ENCODE measurements at places on chromosomes 2 and 18.

DNA sequence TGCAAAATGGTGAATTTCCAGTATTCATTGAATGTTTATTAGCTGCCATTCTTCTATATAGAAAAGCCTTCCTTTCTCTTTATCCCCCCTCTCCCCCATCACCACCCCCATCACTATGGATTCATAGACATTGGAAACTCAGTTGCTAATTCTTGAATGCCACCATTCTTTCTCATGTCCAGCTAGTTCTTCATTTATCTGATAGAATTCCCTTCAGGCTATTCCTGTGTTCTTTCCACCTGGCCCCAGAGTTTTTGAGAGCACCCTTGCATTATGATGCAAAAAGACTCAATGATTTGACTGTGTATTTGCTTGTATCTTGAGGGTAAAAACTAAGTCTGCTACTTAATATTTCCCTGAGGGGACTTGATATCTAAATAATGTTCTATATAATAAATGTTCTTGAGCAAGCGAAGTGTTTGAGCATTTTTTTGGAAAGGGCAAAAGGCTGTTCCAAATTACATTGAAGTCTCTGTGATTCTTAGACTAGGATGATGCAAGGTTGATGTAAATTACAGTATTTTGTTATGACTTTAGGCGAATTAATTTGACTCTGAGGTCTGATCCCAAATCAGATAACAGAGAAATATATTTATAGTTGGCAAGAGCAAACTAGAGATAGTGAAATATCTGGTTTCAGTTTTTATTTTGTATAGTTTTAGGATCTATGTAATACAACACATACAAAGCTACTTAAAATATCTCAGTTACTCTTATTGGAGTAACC lies 18.8 kb upstream of the SOS1 start:
- DNase-seq, result no peak

- DNase-seq, result no peak
These were observed 17.8 kb downstream of the CTAGE1 start for GRCh38 chr18:22399949-22400348.

GRCh38 chr2:97651114-97651513 lies 5.3 kb downstream of the COX5B start:
- no peak for DNase-seq

- DNase-seq, result no peak
These were observed 815.2 kb downstream of the DCDC2C start for GRCh38 chr2:4518596-4518995.

- DNase-seq, result no peak
These were observed 894.7 kb downstream of the TMEM182 start for GRCh38 chr2:103656558-103656957.

- DNase-seq, result no peak
These were observed 146.6 kb downstream of the MEIS1 start for GRCh38 chr2:66581339-66582103.

GRCh38 chr18:33863912-33864311 lies 285.9 kb downstream of the ASXL3 start:
- no peak for DNase-seq

- no peak for DNase-seq
These were observed 5.2 kb upstream of the UBE2F start for GRCh38 chr2:237961637-237962036.

- DNase-seq, result no peak
These were observed 22.4 kb upstream of the REV1 start for GRCh38 chr2:99512181-99512591.

GRCh38 chr18:34583895-34584294 lies 126.2 kb upstream of the DTNA start:
- DNase-seq, result no peak

- no peak for DNase-seq
These were observed 238.9 kb downstream of the XIRP2 start for GRCh38 chr2:167127135-167127534.

- DNase-seq, result no peak
These were observed 34.7 kb upstream of the CALCRL start for GRCh38 chr2:187482796-187483195.

- no peak for DNase-seq
These were observed 1.4 kb upstream of the PLCL1 start for GRCh38 chr2:197803033-197803444.

- DNase-seq, result no peak
These were observed 5.7 kb downstream of the C18orf32 start for GRCh38 chr18:49481317-49481716.

- DNase-seq, result no peak
These were observed 129.7 kb upstream of the MYCN start for GRCh38 chr2:15810477-15811150.

DNA sequence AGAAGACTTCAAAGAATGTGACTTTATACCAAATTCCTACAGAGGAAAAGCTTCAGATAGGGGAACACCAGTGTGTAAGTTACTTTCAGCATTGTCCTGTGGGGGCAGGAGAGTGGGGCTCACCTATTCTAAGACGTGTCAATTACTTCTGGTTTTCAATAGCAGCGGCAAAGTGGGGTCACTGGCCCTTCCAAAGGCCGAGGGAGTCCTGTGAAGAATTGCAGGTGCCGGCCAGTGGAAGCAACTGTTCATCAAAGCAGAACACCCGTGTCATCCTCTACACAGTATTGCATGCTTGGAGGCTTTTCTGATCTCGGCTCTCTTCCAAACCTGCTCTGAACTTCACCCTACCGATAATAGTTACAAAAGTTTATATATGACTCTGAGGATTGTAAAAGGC lies 1176.5 kb upstream of the TMEFF2 start:
- no peak for DNase-seq

DNA sequence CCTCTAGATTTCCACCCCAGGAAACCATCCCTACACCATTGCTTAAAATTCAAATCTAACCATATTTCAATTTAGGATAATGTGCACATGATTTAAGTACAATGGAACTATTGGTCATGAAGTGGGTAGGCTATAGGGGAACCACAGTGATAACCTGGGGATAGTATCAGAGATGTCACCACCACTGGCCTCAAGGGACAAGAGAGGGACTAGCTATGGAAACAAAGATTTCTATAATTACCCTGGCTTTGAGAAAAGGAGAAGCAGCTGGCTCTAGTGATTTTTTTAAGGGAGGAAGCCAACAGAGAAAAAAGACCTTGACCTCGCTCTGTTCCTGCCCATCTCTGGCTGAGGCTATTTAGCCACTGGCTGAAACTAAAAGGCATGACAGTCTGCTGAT lies 132.0 kb downstream of the MEP1B start:
- DNase-seq, result no peak

DNA sequence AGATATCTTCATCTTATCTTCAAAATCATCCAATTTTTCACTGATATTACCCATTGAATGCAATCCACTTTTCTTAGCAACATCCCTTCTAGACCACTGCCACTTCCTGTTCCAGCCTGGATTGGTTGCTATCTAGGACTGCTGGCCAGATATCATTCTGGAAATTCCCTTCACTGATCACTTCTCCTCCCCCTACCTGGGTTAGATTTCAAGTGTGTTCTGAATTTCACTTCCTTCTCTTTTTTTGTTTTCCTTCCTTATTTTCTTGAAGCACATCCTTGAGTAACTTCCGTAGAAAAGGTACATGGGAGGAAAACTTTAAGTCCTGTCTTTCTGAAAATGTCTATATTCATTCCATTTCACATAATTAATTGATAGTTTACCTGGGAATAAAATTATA lies 82.0 kb upstream of the IL1R2 start:
- no peak for DNase-seq

- DNase-seq, result no peak
These were observed 194.5 kb downstream of the SEPTIN10 start for GRCh38 chr2:109419171-109419756.

GRCh38 chr2:224405841-224406370 lies 4.0 kb upstream of the FAM124B start:
- no peak for DNase-seq

DNA sequence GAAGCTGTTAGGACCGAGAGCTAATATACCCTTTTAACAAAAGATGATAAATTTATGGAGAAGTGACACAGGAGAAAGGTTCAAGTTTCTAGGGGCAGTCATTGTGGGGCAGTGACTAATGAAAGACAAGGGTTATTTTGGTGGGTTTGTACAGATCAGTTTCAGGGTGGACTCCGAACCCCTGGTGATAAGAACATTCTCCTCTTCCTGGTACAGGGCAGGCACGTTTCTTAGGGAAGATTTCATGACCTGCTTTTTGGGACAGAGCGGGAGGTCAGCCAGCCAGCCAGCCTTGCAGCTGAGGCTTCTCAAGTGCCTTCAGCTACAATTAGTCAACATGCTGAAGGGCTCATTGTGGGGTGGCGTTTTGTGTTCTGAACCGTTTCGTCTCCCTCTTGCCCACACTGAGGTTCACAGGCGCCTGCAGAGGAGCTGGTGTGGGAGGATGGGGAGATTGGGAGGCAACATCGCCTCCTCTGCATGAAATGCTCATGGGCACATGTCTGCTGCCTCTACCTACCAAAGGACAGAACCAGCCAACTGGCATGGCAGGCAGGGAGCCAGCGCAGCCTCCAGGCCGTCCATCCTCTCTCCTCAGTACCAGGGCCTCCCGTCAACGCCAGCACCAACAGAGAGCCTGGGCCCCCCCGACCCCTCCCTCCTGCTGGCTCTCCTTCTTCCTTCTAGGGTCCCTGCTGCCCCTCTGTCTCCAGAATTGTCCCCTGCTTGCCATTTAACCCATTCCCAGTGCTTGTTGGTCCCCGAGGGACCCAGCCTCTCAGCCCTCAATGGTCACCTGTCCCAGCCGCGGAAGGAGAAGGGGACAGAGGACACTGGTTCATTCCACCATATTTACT lies 9.6 kb downstream of the CHMP1B start:
- no peak for DNase-seq

DNA sequence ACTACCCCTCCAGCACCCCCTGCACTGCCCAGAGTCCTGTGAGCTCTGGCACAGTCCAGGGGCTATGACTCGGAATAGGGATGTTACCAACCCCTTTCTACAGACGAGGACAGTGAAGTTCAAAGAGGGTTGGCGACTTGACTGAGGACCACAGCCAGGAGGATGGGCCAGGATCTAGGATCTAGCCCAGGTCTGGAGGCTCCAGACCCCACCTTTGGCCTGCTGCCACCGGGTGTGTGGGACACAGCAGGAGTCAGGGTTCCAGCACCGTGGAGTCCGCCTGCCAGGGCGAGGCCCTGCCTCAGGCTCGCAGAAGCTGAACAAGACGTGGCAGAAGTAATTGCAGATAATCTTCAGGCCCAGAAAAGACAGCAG lies 37.9 kb upstream of the GPC1 start:
- no peak for DNase-seq

DNA sequence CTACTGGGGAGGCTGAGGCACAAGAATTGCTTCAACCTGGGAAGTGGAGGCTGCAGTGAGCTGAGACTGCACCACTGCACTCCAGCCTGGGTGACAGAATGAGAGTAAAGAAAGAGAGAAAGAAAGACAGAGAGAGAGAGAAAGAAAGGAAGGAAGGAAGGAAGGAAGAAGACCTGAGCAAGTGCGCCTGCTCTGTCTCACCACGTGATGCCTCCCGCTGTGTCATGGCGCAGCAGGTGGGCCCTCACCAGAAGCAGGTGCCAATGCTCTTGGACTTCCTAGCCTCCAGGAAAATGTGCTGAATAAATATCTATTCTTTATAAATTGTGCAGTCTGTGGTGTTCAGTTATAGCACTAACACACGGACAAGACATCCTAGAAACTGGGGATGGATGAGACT lies 270.0 kb downstream of the CYP26B1 start:
- DNase-seq, result no peak

DNA sequence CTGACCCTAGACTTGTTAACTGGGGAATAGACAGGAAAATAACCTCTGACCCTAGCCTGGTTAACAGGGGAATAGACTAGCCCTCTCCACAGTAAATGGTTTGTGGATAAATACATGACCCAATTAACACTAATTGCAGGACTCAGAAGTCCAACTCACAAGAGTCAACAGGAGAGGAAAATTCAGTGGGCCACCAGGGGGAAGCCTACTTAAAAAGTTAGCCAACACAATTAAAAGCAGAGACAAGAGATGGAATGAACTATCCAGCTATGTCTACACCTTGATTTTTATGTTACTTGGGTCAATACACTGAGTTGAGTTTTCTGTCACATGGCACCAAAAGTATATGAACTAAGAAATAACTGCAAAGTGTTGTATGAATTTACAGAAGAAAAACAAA lies 158.8 kb upstream of the SLC39A10 start:
- peak; percentile 65 for DNase-seq

DNA sequence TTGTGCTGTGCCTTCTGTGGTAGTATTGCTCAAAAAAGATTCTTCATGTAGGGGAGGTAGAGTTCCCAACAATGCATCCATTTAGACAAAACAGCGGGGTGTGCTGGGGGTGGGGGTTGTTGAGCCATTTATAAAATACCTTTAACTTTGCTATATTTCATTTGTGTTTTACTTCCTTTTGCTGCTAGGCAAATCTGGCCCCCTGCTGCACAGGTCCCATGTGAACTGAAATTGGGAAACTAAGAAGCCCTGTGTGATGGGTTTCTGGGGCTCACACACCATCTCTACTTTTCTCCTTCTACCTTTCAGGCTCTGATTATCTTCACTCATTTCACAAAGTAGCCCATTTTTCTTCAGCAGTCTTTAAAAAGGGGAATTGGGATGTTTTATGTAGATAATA lies 52.7 kb upstream of the ITGA4 start:
- DNase-seq, result no peak

DNA sequence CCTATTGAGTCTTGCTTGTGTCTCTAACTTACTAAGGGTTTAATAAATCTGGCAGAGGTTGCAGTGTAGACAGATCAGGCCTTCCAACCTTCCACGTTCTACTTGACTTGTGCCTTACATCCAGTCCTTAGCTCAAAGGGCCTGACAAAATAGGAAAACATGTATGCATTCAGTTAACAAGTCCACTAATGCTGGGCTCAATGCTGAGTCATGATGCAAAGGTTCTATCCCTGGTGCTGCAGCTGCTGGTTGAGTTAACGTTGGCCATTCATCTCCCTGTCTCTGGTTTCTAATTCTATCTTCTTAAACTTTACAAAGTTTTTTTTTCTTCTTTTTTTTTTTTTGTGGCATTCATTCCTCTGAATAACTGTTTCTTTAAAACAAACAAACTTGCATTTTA lies 46.3 kb upstream of the ITGB6 start:
- DNase-seq, result no peak

DNA sequence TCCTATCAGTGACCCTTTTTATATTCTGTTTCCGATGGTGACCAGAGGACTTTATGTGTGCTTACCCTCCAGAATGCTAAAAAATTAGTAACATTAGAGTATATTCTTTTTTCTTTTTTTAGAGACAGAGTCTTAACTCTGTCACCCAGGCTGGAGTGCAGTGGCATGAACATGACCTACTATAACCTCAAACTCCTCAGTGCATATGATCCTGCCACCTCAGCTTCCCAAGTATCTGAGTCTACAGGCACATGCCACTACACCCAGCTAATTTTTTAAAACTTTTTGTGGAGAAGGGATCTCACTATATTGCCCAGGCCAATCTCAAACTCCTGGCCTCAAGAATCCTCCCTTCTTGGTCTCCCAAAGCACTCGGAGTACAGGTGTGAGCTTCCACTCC lies 74.6 kb downstream of the MALT1 start:
- no peak for DNase-seq

- no peak for DNase-seq
These were observed 136.8 kb upstream of the OTOS start for GRCh38 chr2:240277073-240277806.

GRCh38 chr2:7045601-7046590 lies 128.7 kb downstream of the RNF144A start:
- no peak for DNase-seq

GRCh38 chr2:220708366-220708765 lies 863.7 kb downstream of the EPHA4 start:
- DNase-seq, result no peak

Measured in activated CD4-positive, alpha-beta T cell treated with anti-CD3 and anti-CD28 coated beads for 4 hours (primary cell).